ENCODE measurements at places on chromosomes 7 and 10.

GRCh38 chr10:73228247-73228646, 18.8 kb downstream of the DNAJC9 start:
- DNase-seq: no peak

DNA sequence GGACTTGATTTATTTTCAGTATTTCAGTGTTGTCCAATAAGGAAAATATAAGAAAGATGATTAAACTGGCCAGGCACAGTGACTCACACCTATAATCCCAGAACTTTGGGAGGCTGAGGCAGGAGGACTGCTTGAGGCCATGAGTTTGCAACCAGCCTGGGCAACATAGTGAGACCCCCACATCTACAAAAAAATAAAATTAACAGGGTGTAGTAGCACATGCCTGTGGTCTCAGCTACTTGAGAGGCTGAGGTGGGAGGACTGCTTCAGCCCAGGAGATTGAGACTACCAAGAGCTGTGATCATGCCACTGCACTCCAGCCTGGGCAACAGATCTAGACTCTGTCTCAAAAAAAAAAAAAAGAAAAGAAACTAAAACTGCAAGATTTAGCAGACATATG, 138.0 kb downstream of the PARD3 start:
- no peak for DNase-seq

GRCh38 chr10:104735036-104735756, 94.1 kb downstream of the SORCS3 start:
- DNase-seq: no peak

GRCh38 chr7:134648456-134648855, 1.8 kb downstream of the BPGM start:
- DNase-seq: no peak

DNA sequence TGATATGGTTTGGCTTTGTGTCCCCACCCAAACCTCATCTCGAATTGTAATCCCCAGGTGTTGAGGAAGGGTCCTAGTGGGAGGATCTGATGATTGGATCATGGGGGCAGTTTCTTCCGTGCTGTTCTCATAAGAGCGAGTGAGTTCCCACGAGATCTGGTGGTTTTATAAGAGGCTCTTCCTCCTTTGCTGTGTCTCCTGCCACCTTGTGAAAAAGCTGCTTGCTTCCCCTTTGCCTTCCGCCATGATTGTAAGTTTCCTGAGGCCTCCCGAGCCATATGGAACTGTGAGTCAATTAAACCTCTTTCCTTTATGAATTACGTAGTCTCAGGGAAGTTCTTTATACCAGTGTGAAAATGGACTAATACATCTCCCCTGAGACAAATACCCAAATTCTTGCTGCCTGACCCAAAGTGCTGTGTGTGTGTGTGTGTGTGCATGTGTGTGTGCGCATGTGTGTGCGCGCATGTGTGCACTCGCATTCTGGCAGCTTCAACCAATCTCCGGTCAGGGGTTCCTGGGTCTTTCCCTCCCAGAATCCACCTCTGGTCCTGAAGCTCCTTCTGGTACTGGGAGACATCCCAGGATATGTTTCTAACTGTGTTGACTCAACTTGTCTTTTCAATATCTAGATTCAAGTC, 98.1 kb upstream of the LRRC4 start:
- DNase-seq: no peak

DNA sequence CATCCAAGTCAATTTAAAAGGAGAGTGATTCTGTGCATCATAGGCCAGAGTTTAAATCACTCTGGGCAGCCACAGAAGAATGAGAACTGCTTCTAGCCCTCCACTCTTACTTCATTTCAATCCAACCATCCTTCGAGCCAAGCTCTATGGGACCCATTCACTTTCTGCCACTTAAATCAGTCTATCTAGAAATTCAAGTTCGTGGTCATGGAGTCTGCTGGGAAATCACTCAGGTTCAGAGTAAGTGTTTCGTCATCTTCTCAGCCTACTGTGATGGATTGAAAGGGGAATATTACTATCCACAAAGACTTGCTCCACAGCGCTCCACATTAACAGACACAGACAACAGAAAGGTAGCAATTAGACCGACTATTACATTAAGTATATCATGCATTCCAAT, 4.6 kb downstream of the DCLRE1C start:
- no peak for DNase-seq

DNA sequence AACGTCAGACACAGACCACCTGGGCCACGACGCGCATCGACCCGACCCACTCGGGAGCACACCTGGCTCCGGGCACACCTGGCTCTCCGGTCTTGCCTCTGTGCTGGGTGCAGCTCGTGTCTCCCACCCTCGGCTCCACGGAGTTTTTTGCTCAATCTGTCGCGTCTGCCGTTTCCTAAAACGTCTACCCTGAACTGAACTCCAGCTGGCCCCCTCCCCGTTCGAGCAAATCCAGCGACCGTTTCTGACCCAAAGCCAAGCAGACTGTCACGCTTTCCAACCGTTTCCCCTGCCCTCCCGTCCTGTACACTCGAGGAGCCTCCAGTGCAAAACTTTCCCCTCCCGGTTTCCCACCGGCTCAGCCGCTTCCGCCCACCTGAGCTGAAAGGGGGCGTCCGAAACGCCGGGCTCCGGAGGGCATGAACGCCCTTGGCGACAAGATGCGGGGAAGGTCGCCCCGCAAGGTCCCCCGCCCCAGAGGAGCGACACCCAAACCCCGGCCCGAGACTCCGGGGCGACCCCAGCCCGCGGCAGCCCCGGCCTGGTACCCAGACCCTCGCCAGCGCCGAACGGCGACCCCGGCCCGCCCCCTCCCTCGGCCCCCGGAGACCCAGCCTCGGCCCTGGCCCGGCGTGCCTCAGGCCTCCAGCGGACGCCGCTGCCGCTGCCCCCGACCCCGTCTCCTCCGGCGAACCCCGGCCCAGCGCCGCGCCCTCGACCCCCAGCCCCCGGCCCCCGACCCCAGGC, 557 bp downstream of the CYTH3 start:
- DNase-seq: no peak

DNA sequence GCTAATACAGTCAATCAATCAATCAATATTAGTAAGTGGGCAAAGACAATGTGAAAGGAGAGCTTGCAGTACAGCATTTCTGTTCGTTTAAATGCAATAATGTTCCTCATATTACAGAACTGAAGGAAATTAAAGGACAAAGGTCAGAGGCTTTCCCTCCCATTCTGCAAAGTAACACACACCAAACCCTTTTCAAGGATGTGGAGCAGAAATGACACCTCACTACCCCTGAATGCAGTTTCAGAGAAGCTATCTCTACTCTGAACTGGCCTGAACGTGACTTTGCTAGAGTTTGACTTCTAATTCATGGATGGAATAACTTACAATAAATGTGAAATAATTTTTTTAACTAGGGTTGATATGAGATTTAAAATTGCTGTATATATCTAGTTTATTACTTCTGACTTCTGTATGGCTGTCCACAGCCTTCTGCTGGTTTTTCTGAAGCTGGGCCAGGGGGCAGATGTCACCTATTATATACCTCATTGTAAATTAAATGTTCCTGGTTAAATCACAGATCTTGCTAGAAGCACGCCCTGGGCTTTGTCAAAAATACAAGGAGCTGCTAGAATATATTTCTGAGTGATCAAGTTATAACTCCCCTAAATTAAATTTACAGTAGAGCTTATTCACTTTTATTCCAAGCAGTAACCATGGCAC, 156.9 kb upstream of the C7orf33 start:
- no peak for DNase-seq

GRCh38 chr7:129777195-129777844, 165.8 kb downstream of the NRF1 start:
- no peak for DNase-seq

- no peak for DNase-seq
Observed at GRCh38 chr10:80660736-80661135, 123.0 kb downstream of the SH2D4B start.

- no peak for DNase-seq
Observed at GRCh38 chr10:77811831-77812430, 114.6 kb downstream of the DLG5 start.

DNA sequence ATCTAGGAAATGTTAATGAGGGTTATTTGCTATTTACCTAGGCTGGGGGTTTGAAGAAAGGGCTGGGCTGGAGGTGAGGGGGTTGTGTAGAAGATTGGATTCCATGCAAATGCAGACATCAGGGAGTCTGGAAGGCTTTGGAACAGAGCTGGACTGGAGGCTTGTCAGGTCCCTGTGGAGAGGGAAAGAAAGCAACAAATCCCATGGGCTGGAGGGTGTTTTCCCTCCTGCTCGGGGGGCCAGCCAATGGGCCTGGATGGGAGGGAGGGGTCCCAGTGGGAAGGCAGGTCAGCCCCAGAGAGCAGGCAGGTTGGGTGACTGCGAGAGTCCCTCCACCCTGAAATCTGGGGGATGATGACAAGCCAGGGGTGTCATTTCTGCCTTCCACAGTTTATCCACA, 431.8 kb downstream of the RPS24 start:
- DNase-seq: no peak

- DNase-seq: no peak
Observed at GRCh38 chr10:129445436-129446182, 21.4 kb upstream of the MGMT start.

DNA sequence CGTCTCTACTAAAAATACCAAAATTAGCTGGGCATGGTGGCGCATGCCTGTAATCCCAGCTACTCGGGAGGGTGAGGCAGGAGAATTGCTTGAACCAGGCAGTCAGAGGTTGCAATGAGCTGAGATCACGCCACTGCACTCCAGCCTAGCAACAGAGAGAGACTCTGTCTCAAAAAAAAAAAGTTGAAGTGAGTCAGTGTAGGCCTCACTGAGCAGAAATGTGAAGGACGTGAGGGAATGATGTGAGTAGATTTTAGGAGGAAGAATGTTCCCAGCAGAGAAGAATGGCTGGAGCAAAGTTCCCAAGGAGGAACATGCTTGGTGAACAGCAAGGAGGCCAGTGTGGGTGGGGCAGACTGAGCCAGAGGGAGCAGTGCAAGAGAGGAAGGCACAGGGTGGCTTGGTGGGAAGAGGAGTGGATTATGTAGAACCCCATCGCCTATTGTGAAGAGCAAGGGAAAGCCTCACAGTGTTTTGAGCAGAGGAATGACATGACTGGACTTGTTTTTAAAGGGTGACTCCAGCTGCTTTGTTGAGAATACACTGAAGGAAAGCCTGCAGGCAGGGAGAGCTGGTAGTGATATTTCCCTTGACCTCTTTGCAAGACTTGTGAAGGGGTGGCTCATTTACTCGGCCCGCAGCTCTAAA, 708.7 kb downstream of the SUGCT start:
- DNase-seq: no peak

DNA sequence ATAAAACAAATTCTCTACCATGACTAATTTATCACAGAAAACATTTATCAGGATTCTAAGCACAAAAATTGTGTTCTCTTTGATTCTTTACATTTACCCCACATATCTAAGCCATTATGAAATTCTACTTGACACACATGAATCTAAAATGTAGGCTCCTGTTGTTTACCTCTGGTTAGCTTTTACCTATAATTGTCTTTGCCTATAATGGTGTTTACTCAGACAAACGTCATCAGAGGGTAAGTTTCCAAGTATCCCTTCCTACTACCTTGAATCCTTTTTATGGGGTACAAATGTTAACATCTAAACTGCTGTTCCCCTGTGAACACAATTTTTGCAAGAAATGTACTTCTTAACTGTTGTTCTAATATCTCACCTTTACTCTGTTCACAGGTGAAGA, 63.5 kb downstream of the MINDY3 start:
- no peak for DNase-seq

DNA sequence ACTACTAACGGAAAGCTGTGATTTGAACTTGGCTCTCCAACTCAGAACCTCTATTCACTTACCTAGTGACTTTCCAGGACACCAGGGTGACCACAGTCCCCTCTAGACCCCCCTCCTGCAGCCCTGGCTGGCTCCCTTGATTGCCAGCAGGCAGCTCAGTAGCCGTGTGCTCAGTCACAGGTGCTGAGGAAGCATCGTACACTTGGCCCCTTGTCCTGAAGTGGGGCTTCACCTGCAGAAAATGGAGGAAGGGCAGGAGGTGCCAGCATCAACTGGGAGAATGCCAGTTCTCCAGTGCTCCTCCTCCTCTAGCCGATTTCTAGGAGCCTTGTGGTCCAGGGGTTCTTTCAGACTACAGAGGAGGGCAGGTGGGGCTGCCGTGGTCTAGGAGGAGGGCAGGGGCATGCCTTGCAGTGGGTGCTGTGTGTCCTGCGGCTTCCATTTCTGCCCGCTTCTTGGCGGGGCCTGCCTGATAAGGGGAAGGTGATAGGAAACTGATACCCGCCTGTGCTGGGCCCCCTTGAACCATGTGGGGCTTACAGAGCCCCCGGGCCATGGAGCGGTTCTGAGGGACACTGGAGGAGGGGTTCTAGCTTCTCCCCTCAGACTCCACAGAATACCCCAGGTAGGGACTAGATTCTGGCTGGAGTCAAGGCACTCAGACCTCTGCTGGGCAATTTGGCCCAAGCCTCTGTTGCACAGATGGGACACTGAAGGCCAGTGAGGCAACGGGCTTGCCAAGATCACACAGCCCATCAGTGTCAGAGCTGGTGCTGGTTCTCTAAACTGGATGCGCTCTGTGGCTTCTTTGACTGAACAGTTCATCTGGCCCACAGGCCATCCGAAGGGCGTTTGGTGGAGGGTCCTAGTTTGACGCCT, 14.0 kb downstream of the FAM241B start:
- no peak for DNase-seq

GRCh38 chr7:99451936-99452335, 13.2 kb downstream of the CPSF4 start:
- no peak for DNase-seq

Data from NCI-H774 (cell line).